ENCODE measurements at places on chromosomes 5 and 9. TPM values are rescaled to one million over a fixed set of nuclear protein-coding genes. Genes with fewer than 3 reads are reported as not detected.

DNA sequence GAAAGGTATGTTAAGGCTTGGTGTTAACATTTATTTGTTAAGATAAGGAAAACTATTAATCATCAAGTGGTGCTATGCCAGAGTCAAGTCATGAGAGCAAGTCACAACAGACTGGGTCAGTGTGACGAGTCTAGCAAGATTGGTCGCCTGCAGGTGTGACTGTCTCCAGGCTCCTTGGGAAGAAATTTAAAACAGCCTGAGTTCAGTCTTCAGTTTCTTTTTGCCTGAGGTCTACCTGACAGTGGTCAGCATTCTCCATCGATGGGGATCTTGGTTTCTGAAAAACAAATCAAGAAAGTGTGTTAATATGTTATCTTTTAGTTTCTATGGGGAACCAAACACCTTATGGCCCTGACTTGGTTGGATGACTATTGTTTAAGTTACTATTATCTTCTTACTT is 56.3 kb downstream of the CETN3 start:
- DNase-seq = no peak

GRCh38 chr9:76545191-76545590 is 86.2 kb downstream of the GCNT1 start:
- no peak for DNase-seq

DNA sequence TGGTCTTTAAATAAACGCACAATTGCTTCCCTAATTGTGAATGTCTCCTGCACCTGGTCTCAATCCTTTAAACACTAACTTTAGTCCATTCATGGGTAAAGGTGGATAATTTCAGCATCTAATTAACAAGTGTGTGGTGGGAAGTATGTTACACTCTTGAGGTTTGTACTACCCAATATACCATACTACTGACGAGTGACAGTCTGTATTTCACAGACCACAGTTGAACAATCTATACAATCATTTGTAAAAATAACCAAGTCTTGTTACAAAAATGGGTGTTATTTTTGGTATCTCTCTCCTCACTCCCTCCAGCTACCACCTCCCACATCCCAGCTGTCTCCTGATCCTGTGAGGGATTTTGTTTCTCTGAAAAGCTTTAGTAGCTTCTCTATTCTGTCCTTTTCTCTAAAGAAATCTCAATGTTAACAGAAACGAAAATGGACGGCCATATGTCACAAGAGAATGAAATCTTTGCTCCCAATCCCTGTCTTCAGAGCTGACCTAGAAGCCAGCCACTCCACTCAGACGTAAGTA is 62.3 kb upstream of the ZNF366 start:
- DNase-seq = no peak

- no peak for DNase-seq
Measured at GRCh38 chr9:69179037-69179436, 5.0 kb downstream of the TJP2 start.

- peak; percentile 54 for DNase-seq
Measured at GRCh38 chr9:110995420-110996340, 42.6 kb downstream of the LPAR1 start.

GRCh38 chr9:33291031-33291397 is 698 bp downstream of the NFX1 start:
- DNase-seq = no peak

DNA sequence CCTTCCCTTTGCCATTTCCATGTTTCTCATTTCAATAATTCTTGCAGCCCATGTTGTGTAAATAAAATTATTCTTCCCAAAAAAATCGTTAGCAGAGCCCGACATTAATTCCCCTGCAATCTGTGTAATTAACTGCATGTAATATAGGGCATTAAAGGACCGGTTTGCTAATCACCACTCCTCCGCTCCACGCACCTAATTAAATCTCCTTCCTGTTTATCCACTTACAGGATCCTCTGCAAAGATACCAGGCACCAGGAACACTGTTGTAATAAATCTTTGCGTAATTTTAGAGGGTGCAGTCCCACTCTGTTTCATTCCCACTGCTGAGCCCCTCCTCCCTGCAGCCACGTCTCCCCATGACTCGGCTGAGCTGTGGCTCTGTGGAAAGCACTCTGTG is 105.0 kb upstream of the PPP1R26 start:
- DNase-seq = no peak

DNA sequence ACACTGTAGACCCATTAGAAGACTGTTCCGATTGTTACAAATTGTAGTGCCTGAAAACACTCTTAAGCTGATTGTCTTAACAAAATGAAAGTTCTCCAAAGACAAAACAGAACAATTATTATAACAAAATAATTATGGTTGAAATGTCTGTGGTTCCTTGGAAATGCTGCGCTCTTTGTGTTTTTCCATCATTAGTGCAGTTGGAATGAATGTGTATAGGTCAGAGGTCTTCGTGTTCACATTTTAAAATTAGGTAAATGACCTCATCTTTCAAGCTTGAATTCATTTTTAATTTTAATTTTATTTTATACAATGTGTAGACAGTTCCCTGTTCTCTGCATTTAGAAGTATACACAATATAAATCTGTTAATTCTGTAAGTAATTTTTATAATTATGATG is 56.7 kb upstream of the NXNL2 start:
- DNase-seq = peak; percentile 22

DNA sequence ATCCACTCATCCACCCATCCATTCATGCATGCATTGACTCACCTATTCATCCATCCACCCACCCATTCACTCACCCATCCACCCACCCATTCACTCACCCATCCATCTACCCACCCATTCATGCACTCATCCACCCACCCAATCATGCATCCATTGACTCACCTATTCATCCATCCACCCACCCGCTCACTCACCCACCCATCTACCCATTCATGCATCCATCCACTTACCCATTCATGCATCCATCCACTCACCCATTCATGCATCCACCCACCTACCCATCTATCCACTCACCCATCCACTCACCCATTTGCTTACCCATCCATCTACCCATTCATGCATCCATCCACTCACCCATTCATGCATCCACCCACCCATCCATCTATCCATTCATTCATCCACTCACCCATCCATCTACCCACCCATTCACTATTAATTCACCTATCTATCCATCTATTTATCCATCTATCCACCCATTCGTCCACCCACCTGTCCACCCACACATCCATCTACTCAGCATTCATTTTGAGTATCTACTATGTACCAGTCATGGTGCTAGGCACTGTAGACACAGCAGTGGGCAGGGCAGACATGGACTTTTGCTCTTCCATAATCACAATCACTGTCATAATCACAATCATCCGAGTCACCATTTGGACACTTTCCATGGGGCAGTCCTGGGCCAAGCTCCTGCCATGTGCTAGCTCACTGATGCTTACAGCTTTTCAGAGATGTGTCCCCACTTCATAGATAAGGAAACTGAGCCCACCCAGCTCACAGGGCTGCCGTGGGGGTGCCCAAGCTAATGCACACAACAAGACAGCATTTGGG is 34.4 kb downstream of the HMCN2 start:
- DNase-seq = no peak

DNA sequence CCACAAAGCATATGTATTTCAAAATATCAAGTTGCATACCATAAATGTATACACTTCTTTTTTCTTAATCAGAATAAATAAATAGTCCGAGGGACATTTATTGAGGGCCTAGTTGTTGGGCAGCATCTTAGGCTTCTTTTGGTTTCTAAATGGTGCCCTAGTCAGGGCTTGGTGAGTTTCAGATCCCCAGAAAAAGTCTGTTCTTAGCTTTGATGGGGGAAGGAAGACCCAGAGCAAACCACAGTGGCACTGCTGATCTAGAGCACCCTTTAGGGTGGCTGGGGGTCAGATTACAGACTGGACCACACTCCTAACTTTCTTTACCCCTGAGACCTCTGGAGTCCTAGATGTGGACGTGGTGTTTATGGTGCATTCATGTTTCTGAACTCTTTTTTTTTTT is 97.8 kb downstream of the C9orf152 start:
- no peak for DNase-seq

GRCh38 chr9:4793459-4794395 is 983 bp downstream of the RCL1 start:
- peak; percentile 31 for DNase-seq

DNA sequence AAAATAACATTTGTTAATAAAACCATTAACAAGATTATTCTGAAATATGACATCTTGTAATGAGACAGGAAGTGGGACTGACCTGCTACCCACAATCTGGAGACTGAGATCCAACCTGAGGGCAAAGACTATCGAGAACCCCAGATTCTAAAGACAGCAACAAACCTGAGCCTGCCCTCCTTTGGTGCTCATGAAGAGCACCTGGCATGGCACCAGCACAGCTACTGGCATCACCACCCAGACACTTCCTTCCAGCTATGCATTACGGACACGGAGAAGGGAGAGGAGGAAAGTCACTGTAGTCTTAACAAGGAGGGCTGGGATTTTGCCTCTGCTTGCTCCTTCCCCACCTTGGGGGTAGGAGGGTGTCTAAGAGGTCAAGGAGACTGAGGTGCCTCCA is 105.5 kb downstream of the AUH start:
- DNase-seq = no peak

- no peak for DNase-seq
Measured at GRCh38 chr5:150114773-150115408, 28.5 kb upstream of the CSF1R start.

DNA sequence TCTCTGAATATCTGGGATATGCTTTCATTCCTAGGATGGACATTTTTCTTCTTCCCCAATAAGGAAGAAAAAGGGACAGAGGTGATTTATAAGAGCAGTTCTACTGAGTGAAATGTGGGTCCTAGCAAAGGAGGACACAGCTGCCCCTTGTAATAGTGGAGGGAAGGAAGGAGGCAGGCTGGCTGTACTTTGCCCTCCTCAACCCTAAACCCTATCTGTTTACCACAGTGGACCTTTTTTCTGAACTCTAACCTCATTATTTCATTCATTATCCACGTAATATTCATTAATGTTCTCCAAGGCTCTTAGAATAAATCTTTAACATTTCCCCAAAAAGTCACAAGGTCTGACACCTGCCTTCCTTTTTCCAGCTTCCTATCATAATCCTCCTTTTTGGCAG is 37.8 kb downstream of the GHR start:
- no peak for DNase-seq

- DNase-seq = peak; percentile 78
Measured at GRCh38 chr9:4691795-4692194, 12.4 kb downstream of the CDC37L1 start.

DNA sequence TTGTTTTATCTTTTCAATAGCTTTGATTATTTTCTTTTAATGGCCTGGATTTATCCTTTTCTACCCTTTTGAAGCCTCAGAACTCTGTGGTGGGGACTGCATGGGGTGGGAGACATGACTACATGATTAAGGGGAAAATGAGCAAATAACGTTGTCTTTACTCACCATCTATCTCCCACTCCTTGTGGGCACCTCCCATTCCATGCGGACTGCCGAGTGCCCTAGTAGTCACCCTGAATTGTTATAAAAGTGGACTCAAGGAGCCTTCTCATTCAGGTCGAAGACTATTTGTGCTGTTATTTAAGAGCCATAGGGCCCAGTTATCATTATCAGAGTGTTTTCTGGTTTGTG is 281.8 kb downstream of the MLLT3 start:
- DNase-seq = no peak

DNA sequence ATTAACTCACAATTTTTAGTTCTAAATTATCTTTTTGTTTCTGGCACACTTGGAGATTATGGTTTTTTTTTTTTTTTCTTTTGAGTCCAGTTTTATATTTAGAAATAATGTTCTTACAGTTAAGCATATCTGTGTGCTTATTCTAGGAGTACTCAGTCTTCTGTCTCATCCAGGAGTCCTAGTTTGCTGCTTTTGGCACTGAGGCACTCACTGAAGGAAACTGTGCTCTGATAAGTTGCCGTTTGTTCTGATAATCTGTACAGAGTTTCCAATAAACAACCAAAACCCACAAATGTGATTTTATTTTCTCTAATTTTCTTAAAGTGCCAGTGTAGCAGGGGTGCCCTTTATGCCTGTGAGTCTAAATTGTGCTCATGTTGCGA is 251.0 kb downstream of the LRRC70 start:
- DNase-seq = no peak

DNA sequence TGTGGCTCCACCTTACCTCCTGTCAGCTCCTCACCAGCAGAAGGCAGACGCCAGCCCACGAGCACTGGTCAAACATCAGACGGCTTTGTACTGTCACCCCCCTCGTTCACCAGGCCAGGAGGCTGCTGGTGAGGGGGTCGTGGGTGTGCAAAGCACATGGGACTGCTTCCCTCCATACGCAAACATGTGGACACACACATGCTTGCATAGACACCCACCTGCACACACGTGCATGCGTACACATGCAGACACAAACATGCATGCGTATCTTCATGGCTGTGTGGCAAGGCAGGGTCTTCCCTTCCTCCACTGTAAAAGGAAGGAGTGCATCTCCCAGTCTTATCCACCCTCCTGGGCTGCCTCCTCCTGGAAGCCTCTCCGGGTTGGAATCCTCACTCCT is 178.5 kb downstream of the OLFM1 start:
- DNase-seq = no peak

DNA sequence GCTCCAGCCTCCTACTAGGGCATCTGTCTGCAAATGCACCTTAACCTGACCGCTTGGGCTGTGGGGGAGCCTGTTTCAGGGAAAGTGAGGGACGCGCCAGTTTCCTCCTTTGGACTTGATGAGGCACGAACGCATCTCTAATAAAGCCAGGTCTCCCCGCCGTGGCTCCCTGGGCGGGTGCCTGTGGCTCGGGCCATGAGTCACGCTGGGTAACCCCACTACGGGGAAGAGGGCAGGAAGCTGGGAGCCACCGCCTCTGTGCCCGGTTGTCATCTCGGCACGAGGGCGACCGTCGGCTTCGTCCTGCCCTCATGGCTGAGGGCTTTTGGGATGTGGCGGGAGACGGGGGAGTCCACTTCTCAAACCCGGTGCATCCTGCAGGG is 12.1 kb downstream of the NOTCH1 start:
- no peak for DNase-seq

GRCh38 chr5:9540791-9541190 is 5.1 kb downstream of the SEMA5A start:
- DNase-seq = peak; percentile 72

The GPR150 gene
- under 0.01 TPM for total RNA-seq

The PCDHGB3 gene
- total RNA-seq = 5.9 TPM

The IL5 gene
- total RNA-seq = not detected

The WHRN gene
- 0.28 TPM for total RNA-seq

The LAMC3 gene
- total RNA-seq = under 0.01 TPM

The C9orf57 gene
- total RNA-seq = not detected

The NUP188 gene
- total RNA-seq = 59.1 TPM

The FOXD4L3 gene
- total RNA-seq = not detected

The PPP1R26 gene
- total RNA-seq = 3.8 TPM

The PPP3R2 gene
- not detected for total RNA-seq

The SPINK4 gene
- total RNA-seq = not detected

Data from IMR-90 (cell line).